ENCODE measurements at places on chromosomes 4 and X.

GRCh38 chrX:55220119-55220794, at the start of gene PAGE5:
TSS of gene PAGE5 (plus strand) at chrX:55220346. CDS start at chrX:55221383, 1,037 bp downstream.
- H3K27ac ChIP-seq, result no peak within 1 kb of the TSS
- H3K27me3 ChIP-seq, result no peaks in the 10 kb centered on the region
- H3K4me3 ChIP-seq, result no peak within 1 kb of the TSS
- no peak for DNase-seq
- H3K36me3 ChIP-seq, result no peaks in the 10 kb centered on the region

GRCh38 chr4:617644-618641, 7.4 kb upstream of the PDE6B start:
- H3K4me1 ChIP-seq, result no peaks in the 10 kb centered on the region
- no peak overlapping the region for H3K4me3 ChIP-seq
- DNase-seq, result no peak
- no peaks in the 10 kb centered on the region for H3K36me3 ChIP-seq

GRCh38 chr4:74311696-74312313, 3.5 kb downstream of the EPGN start:
- H3K27me3 ChIP-seq, result no peaks in the 10 kb centered on the region
- no peaks in the 10 kb centered on the region for H3K36me3 ChIP-seq
- H3K4me3 ChIP-seq, result no peak overlapping the region
- H3K4me1 ChIP-seq, result no peaks in the 10 kb centered on the region

- no peak for DNase-seq
- H3K27me3 ChIP-seq, result no peaks in the 10 kb centered on the region
- no peak overlapping the region for H3K27ac ChIP-seq
Measured at GRCh38 chr4:2803624-2804448, 11.0 kb downstream of the SH3BP2 start.

GRCh38 chrX:10208281-10208856, 51.6 kb downstream of the CLCN4 start:
- DNase-seq, result no peak
- H3K27me3 ChIP-seq, result no peaks in the 10 kb centered on the region
- H3K4me3 ChIP-seq, result no peak overlapping the region
- no peak overlapping the region for H3K27ac ChIP-seq
- no peaks in the 10 kb centered on the region for H3K36me3 ChIP-seq

DNA sequence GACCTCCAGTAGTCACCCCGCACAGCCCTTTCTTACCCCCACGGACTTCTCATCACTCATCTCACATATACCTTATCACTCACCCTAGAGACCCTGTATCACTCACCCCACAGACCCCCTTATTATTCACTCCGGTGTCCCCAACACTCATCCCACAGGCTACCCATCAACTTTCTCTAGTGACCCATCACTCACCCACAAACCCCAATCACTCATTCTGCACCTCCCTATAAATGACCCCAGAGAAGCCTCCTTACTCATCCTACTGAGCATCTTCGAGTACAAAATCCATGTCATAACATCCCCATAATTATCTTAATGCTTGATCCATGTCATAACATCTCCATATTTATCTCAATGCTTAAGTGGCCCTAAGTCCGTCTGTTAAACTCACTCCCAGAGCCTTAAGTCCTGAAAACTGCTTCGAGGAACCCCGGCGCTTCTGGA, 934 bp downstream of the ZNF41 start:
- H3K27ac ChIP-seq, result peak overlapping the region; percentile 89
- no peaks in the 10 kb centered on the region for H3K4me1 ChIP-seq
- peak overlapping the region; percentile 68 for H3K4me3 ChIP-seq
- no peaks in the 10 kb centered on the region for H3K27me3 ChIP-seq

GRCh38 chr4:175671491-175671934, 140.6 kb downstream of the GPM6A start:
- H3K27ac ChIP-seq, result no peak overlapping the region
- DNase-seq, result no peak
- no peaks in the 10 kb centered on the region for H3K4me1 ChIP-seq
- no peaks in the 10 kb centered on the region for H3K36me3 ChIP-seq
- H3K27me3 ChIP-seq, result no peaks in the 10 kb centered on the region
- no peak overlapping the region for H3K4me3 ChIP-seq
